ENCODE measurements at places on chromosomes 3 and 15.

DNA sequence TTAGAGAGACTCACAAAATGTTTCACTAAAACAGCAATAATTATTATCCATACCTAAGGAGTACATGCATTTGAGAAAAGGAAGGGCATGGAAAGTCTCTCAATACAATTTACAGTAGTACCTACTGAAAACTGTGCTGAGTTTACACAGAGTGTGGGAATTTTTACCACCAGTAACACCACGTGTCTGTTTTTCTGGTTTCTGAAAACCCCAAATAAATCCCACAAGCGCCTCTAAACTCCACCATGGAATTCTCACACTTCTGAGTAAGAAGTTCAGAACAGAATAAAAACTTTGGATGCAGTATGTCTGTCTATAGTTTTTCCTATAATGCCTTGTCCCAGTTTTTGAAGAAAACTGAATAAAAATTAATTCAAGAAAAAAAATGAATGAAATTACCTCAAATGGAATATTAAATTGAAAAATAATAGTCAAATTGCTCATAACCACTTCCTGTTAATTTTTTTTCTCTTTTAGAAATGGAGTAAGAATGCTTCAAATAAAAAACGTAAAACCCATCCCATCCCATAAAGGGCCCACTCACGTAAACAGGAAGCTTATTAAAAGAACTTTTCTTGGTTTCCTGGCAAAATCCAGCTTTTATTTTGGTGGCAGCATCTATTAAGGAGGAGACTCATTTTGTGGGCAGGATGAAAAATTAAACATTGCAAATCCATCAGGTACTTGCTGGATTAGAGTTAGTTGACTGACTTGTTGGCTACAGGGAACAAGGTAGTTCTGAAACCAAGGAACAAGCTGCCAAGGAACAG is 378.1 kb downstream of the TIGIT start:
- DNase-seq, result no peak

DNA sequence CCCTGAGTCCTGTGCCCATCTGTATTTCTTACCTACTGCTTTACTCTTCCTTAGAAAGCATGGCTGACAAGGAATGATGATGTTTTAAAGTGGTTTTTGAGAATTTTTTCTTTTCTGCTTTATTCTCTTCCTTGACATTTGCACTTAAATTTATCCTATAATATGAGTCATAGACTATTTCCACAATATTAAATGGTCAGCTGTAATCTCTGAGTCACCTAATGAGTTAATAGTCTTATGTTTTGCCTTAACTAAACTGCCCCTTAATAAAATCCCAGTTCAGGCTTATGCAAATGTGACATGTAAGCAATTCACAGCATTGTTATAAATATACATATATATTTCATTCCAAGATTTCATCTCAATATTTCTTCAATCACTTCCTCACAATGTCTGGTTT is 23.8 kb downstream of the MEIS2 start:
- DNase-seq, result no peak

- DNase-seq, result peak; percentile 88
Observed at GRCh38 chr3:186930143-186930640, at the start of gene ST6GAL1. ST6GAL1 (plus strand) TSS chr3:186930526; CDS start chr3:187042704, 112,178 bp downstream.

DNA sequence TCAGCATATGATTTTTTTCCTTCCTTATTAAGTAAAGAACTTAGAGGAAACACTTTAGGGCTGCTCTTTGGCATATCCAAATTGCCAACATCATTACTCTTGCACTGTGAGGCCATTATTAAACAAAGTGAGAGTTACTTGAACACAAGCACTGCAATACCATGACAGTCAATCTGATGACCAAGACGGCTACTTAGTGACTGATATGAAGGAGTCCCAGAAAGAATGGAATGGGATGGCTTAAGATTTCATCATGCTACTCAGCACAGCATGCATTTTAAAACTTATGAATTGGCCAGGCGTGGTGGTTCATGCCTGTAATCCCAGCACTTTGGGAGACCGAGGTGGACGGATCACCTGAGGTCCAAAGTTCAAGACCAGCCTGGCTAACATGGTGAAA is 55.2 kb downstream of the FAM98B start:
- DNase-seq, result no peak

GRCh38 chr3:25460751-25461150 is 32.7 kb downstream of the RARB start:
- DNase-seq, result no peak

- DNase-seq, result no peak
Observed at GRCh38 chr15:52042051-52042851, 23.2 kb downstream of the MAPK6 start.

- DNase-seq, result no peak
Observed at GRCh38 chr3:157423337-157423736, 13.3 kb upstream of the PTX3 start.

- no peak for DNase-seq
Observed at GRCh38 chr15:70826634-70827033, 27.3 kb downstream of the LARP6 start.

All from islet precursor cell (in vitro differentiated cells).